Stimulated activated CD8-positive, alpha-beta memory T cell treated with anti-CD3 and anti-CD28 coated beads, Interleukin-7, amount 100 ng/mL, for 48 hours (primary cell): ENCODE measurements at places on chromosomes 2 and 18.

- peak; percentile 53 for DNase-seq
Measured at GRCh38 chr18:80105369-80106167, 3.5 kb upstream of the ADNP2 start.

- DNase-seq: no peak
Measured at GRCh38 chr2:118857677-118858484, 10.4 kb upstream of the EN1 start.

DNA sequence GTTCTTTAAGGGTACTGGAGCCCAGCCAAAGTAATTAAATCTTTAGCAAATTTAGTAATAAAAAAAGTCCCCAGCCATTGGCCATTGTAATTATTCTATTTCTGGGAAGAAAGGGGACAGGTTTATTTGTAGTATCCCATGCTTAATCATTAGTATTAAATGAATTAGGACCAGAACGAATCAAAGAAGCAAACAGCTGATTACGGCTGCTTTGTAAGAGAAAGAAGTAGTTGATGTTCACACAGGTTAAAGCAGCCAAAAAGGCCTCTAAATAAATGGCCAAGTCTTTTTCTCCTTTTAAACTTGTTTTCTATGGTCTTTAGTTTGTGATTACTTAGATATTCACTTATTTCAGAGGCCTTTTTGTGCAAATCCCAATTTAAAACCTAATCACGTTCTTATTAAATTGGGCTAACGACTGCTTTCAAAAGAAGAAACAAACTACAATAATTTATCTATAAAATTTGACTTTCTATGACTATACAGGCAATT lies 48.6 kb upstream of the DNAH7 start:
- DNase-seq: no peak

GRCh38 chr2:201484805-201485204 lies 33.3 kb downstream of the STRADB start:
- no peak for DNase-seq

GRCh38 chr2:23901966-23902846 lies 24.7 kb downstream of the ATAD2B start:
- no peak for DNase-seq

- DNase-seq: no peak
Measured at GRCh38 chr18:58253871-58254270, 209.8 kb downstream of the NEDD4L start.

DNA sequence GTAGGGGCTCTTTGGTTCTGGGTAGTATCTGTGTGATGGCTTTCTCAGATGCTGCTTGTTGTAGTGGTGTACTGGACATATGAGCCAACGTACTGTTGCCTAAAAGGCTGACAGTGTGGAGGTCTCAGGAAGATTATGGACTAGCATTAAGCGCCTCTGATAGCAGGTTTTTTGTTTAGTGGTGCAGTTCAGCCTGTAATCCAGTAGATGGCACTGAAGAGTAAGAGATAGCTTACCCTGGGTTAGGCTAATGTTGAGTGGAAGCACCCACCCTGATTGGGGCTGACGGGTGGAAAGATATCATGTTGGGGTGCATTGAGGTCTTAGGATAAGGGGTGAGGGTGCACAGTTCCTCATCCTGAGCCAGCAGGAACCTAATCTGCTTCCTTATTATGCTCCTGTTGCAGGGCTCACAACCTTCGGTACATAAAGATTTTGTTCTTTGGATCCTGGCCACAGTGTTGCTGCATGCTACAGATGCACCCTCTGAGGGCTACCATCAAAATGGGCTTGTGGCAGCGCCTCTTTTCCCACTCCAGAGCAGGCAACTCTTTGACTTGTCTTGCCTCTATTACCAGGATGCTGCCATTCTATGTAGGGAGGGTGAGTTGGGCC lies 79.6 kb downstream of the MSTN start:
- DNase-seq: no peak

GRCh38 chr2:72824224-72824842 lies 1.5 kb downstream of the EXOC6B start:
- no peak for DNase-seq

GRCh38 chr2:575030-575726 lies 102.0 kb downstream of the TMEM18 start:
- no peak for DNase-seq

- no peak for DNase-seq
Measured at GRCh38 chr18:6484659-6485058, 69.9 kb upstream of the L3MBTL4 start.

- DNase-seq: no peak
Measured at GRCh38 chr2:168690381-168690885, 112.0 kb upstream of the NOSTRIN start.

- DNase-seq: no peak
Measured at GRCh38 chr2:209875270-209875669, 103.6 kb downstream of the UNC80 start.

DNA sequence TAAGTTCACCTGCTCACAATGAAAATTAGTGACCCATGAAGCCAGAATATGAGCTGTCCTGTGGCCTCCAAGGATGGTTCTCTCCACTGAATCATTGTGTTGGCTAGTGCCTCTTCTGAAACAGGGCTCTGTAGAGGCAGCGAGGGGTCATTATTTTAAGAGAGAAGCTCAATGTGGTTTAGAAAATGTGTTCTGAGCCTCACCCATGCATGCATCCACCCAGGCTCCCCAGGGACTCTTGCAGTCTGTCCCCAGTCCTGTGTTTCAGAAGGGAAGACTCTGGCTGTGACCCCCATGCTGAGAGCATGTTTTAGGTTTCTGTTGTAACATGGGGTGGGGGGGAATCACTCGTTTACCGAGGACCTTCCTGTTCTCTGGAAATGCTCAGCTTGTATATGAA lies 135.2 kb downstream of the RNF144A start:
- no peak for DNase-seq

DNA sequence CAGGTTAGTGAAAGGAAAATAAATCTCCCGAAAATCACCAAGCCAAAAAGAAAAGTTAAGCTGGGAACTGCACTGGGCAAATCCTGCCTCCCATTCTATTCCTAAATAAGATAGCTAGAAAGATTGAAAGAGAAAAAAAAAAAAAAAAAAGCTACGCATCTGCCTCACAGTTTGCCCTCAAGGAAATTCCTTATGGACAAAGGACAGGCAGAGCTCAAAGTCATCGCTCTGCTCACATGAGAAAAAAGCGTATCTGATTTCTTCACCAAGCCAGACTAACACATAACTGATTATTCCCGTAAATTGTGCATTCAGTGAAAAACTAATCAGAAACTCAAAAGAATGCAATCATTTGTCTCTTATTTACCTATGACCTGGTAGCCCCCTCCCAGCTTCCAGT lies 50.0 kb downstream of the PUM2 start:
- DNase-seq: no peak
